ENCODE measurements at places on chromosomes 12 and 14.

DNA sequence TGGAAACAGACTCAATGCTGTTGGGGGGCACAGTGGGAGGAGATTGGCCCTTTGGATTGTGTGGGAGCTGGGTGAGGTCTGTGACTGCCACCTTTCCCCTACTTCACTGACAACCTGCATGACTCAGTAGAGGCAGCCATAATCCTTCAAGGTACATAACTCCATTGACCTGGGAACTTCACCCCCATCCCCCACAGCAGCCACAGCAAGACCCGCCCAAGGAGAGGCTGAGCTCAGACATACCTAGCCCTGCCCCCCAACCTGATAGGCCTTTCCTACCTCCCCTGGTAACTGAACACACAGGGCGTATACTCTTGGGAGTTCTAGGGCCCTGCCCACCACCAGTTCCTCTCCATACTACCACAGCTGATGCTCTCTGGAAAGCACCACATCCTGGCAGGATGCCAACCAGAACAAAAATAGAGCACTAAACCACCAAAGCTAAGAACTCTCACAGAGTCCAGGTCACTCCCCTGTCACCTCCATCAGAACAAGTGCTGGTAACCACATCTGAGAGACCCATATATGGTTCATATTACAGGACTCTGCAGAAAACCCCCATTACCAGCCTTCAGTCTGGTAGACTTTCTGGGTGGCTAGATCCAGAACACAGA, 703.9 kb downstream of the FSCB start:
- DNase-seq, result no peak

DNA sequence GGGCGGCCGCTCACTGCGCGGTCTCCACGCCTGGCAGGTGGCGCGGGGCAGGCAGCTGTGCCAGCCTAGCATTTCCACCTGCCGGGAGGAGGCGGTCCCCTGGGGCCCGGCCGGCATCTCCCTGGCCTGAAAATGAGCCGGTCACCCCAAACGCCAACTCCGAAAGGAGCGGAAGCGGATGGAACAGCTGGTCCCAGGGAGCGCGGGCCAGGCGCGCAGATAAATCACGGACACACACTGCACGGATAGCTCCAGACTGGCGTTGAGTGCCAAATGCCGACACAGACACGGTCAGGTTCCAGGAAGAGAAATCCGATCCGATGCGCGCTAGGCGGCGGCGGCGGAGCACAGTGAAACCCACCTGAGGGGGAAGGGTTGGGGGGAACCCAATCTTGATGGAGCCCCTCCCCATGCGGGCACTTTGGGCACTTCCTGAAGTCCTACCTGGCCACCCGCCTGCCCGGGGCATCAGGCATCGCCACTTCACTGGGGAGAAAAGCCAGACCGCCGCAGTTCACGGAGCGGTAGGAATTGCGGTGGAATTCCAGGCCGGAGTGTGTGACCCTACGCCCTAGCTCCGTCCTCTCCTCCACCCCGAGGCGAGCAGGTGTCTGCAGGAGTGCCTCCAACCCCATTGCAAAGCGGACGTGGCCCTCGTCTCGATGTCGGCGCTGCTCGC, 624 bp upstream of the PLEKHD1 start:
- no peak for DNase-seq

GRCh38 chr14:83960832-83961512, 1569.0 kb upstream of the FLRT2 start:
- DNase-seq, result no peak

- no peak for DNase-seq
Observed at GRCh38 chr12:43694879-43695278, 63.7 kb downstream of the PUS7L start.

GRCh38 chr12:105337391-105337790, 6.9 kb downstream of the C12orf75 start:
- DNase-seq, result no peak

DNA sequence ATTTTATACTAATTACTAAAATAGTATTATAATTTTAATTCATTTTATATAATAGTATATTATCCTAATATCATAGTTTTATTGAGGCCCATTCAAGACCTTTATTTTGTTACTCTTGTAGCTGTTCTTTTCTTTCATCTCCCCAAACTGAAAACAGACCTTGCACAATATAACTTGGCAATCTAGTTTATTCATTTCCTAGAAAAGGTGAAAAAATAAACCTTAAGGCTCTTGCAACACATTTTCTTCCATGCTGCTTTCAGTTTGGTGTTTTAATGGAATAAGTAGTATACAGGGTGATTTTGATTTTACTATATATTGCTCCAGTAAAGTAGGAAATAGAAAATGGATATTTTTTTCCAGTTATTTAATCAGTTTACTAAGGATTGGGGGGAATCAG, 174.0 kb downstream of the SLC2A13 start:
- DNase-seq, result no peak

DNA sequence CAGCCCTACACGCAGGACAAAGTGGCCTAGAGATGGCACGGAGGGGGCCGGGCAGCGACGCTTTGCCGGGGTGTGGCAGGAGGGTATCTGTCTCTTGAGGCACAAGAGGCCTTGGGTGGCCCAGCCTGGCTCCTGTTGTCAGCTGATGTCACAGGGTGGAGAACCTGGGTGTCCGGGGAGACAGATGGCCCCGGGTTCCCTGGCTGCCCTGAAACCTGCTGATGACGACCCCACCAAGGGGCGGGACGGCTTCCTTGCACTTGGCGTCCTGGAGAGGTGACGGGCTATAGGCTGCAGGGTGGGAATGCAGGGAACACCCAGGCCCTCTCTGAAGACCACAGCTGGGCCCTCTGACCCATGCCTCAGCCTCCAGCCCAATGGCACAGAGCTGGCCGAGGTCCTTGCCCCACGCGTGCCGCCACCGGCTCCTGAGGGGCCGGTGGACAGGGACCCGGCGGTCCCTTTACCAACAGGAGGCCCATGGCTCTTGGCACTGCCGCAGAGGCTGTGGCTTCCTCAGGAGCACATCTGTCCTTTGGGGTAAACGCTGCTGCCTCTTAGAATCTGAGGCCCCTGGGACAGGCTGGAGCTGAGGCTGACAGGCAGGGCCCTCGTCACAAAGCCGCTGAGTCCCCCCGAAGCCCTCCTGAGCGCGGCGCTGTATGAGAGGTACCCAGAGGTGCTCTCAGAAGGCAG, 16.4 kb downstream of the TRMT61A start:
- DNase-seq, result no peak

GRCh38 chr12:74871817-74872216, 334.2 kb downstream of the ATXN7L3B start:
- no peak for DNase-seq

DNA sequence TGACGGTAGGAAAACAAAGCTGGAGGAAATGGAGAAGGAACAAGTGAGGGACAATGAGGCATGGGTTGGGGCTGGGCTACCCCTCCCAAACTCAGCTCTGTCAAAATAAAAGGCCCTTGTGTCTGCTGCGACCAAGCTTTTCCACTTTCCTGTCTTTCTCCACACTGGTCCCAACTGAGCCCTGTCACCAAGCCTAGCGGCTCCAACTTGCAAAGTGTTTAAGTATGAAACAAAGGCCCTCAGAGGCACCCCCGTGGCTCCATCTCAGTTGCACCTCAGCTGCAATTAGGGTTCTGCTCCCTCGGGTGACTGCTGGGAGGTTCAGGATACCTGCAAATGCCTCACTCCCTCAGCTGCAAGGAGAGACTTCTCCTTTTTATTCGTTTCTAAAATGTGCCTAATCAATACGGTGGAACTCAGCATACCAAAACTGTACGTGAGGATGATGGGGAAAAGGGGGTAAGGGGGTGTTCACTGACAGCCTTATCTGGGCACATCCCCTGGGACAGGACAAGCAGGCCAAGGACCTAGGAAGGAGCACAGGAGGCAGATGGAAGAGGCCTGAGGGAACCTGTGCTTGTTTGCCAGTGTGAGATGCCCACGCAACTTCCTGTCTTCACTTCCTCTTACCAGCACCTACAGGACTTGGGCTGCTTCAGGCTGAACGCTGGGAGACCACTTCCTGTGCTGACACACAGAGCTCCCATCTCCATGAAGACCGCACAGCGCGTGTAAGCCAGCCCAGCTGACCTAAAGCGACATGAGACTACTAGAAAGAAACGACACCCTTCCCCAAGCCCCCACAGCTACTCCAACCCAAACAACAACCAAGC, 8.9 kb downstream of the VAMP1 start:
- peak; percentile 86 for DNase-seq

GRCh38 chr12:57552835-57553313, 3.0 kb downstream of the KIF5A start:
- no peak for DNase-seq

GRCh38 chr12:95218150-95219133, 835 bp downstream of the VEZT start:
- DNase-seq, result peak; percentile 74

DNA sequence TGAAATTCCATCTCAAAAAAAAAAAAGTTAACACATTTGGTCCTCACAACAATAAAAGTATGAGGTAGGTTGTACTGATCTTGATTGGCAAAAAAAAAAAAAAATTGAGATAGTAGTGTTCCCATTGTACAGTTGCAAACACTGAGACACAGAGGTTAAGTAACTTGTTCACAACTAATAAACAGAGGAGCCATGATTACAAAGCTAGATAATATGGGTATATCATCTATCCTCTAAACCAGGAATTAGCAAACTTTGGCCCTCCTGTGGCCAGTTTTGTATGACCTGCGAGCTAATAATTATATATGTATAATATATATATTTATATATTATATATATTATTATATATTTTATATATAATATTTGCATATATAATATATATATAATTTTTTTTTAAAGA, 2.3 kb upstream of the PSME1 start:
- no peak for DNase-seq

DNA sequence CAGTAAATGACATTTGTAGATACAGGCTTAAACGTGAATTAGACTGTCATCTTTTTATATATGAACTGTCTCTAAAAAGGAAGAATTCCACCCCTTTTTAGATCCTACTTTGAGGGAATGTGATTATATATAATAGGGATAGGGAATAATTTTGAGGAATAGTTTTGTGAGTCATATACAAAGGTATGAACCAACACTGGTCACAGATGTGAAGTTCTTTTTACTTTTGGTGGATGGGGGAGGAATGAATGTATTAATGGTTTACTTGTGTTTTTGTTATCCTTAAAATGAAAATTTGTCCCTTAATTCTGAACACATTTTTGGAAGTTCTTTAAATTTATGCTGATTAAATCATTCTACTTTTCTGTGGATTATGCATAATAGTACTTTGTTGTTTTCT, 30.4 kb downstream of the FRS2 start:
- DNase-seq, result no peak

DNA sequence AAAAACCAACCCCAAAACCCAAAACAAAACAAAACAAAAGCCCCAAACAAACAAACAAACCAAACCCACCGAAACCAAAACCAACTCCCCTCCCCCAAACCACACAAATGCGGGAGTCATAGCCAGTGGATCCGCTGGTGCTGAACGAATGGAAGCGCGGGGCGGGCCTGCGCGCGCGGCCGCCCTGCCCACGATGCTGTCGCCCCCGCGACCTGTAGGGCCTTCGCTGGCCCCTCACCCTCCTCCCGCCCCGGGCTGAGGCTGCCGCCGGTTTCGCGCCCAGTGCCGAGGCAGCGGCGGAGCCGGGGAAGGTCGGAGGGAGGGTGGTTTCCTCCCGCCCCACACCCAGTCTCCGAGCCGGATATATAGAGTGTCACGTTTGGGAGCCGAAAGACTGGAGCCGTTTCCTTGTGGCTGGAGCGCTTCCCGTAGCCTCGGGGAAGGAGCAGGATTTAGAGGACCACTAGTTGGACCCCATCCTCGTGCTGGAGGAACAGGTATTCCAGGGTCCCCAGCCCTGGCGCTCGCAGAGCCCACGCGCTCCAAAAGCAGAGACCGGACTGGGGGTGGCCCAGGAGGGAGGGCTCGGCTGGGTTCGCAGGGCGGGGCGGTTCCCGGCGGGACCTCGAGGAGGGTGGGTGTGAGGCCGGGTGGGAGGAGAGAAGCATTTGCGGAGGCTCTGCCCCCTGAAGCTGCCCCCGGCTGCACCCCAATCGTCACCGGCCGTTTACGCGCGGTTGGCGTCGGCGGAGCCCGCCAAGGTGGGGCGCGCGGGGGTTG, at the start of gene FAR2:
TSS of gene FAR2 (plus strand) at position 368 of the 780 bp plus-strand sequence. CDS start 121,172 bp downstream, outside the sequence.
- peak; percentile 27 for DNase-seq

DNA sequence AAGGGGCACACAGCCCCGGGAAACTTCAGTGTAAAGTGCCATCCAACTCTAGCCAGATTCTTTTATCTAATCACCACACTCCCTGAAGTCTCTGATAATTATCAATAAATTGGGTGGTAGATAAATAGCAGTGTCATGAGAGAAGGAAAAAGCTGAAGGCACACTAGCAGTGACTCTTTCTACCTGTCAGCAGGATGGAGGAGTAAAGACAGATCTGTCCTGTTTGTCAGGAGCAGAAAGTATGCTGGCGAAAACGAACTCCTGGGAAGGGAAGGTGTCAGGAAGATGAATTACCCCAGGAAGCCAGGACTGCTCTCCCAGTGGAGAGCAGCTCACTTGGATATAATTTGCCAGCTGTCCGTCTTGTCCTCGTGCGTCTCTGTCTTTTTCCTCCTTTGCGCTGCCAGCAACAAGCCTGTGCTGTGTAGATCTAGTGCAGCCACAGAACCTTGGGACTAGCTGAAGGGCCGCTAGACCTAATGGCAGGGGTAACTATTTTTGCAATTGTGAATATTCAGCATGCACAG, 981.9 kb downstream of the DIO2 start:
- no peak for DNase-seq

GRCh38 chr12:12180575-12180974, 86.3 kb downstream of the LRP6 start:
- DNase-seq, result no peak

DNA sequence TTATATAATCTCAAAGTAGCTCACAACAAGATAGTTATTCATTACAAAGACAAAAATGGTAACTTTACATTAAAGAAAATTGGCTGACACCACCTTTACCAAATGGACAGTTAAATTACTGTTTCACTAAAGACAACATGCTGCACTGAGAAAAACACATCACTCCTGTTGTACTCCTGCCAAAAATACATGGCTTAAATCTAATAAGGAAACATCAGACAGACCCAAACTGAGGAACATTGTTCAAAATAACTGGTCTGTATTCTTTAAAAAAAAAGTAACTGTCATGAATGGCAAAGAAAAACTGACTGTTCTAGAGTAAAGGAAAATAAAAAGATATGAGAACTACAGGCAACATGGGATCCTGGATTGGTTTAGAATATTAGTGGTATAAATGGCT, 151.3 kb upstream of the DCN start:
- DNase-seq, result no peak

GRCh38 chr14:95490727-95491451, 25.6 kb downstream of the SYNE3 start:
- DNase-seq, result no peak

- DNase-seq, result no peak
Observed at GRCh38 chr14:78885884-78886283, 715.7 kb downstream of the NRXN3 start.

GRCh38 chr12:109291521-109292341, 17.4 kb downstream of the FOXN4 start:
- DNase-seq, result no peak

DNA sequence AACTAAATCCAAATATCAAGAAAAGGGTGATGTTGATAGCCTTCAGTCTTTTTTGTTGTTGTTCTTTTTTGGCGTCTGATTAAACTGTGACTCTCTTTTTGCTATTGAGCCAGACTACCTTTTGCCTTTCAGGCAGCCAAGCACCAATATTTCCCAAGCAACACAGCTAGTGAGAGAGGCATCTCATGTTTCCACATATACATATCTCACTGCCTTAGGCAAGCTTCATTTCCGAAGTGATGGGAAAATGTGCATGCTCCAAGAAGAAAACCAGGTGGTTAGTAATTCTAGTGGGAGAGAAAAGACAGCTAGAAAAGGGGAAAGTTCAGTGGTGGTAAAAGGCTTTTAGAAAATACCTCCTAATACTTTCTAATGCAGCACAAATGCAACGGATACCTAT, 277.7 kb downstream of the TMTC2 start:
- DNase-seq, result no peak

Measured in CD8-positive, alpha-beta T cell (primary cell).